ENCODE measurements at places on chromosomes 5 and 9.

DNA sequence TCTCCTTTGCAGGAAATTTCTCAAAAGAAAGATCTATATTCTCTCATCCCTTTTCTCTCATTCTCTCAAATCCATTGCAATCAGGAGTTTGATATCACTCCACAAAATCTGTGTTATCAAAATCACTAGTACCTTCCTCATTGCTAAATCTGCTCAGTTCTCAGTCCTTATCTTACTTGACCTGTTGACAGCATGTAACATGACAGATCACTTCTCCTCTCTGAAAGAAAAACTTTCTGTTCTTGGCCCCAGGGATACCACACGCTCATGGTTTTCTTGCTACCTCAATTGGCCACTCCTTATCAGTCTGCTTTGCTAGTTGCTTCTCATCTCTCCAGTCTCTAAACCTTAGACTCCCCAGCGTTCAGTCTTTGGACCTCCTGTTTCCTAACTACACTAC is 22.1 kb downstream of the SRP19 start:
- DNase-seq = no peak

- DNase-seq = no peak
Measured at GRCh38 chr5:81718300-81718699, 32.6 kb downstream of the SSBP2 start.

GRCh38 chr5:61534481-61535267 is 202.6 kb downstream of the ZSWIM6 start:
- no peak for DNase-seq

GRCh38 chr5:55564721-55565120 is 30.0 kb upstream of the PLPP1 start:
- DNase-seq = no peak

DNA sequence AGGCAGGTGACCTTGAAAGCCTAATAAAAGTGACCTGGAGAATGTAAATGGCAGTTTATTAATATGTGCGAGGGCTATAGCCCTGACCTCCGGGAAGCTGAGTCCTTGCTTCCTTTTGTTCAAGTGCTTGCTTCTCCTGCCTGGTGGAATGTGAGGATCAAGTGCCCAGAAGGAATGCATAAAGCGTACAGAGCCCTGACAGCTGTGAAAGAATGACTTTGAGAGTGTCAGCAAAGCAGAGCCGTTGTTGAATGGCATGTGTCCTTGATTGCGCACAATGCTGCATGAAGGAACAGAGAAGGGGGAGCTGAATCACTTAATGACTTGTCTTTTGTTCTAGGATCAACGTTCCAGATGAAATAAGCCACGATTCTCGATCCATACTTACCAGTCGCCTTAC is 133.0 kb downstream of the SLF1 start:
- DNase-seq = no peak

DNA sequence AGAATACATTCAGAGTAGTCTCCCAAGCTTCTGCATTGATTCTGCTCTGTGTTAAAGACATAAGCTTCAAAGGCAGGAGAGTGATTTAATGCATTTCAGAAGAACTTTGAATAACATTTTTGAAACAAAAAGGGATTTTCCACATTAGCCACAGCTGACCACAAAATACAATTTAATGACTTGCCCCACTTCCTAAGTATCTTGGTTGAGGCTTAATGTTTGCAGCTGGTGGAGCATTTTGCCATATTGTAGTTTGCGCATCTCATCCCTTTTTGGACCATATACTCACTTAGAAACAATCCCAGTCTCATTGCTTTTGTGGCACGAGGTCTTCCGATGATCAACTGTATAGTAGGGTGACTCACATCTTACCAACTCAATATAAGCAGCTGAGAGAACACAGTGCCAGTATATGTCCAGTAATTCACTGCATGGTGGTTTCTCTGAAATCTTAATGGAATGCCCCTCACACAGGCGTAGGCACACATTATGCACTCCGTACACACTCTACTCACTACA is 455.8 kb upstream of the PTGER4 start:
- peak; percentile 55 for DNase-seq

GRCh38 chr9:129560881-129561306 is 60.0 kb downstream of the C9orf50 start:
- DNase-seq = no peak

GRCh38 chr5:26295541-26295940 is 742.8 kb downstream of the CDH9 start:
- DNase-seq = no peak

- DNase-seq = no peak
Measured at GRCh38 chr5:56269216-56269927, 36.2 kb upstream of the ANKRD55 start.

DNA sequence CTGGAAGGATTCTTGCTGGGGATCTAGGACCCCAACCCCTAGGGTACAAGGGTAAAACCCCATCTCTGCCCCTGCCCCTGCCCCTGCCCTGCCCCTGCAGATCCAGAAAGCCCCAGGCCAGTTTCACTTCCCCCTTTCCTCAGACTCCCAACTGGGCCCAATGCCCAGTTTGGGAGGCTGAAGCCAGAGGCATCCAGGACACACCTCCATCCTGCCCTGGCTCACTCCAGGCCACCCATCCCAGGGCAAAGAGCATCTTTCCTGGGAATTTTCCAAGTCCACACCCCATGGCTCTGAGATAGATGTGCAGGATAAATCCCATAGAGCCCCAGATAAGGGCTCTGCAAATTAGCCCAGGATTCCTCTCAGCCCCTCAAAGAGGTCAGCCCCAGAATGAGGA is 17.4 kb downstream of the CNTFR start:
- no peak for DNase-seq

GRCh38 chr5:127561254-127561653 is 43.8 kb downstream of the PRRC1 start:
- peak; percentile 42 for DNase-seq

DNA sequence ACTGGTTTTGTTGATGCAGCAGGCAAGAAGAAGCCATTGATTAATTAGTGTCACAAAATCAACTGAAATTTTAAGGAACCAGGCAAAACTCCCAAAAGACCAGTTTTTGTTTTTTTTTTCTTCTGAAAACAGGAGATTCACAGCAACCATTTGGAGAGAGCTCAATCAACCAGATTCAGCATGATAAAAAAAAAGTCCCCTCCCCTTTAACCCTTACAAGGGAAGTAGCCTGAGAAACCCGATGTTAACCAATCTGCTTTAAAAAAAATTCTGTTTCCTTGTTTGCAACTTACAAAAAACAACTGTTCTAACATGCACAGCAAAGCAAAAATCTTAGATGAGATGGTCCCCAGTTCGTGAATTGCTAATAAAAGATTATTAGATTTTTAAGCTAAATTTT is 59.7 kb downstream of the HMHB1 start:
- no peak for DNase-seq

GRCh38 chr5:137802282-137803210 is 48.4 kb upstream of the HNRNPA0 start:
- no peak for DNase-seq

DNA sequence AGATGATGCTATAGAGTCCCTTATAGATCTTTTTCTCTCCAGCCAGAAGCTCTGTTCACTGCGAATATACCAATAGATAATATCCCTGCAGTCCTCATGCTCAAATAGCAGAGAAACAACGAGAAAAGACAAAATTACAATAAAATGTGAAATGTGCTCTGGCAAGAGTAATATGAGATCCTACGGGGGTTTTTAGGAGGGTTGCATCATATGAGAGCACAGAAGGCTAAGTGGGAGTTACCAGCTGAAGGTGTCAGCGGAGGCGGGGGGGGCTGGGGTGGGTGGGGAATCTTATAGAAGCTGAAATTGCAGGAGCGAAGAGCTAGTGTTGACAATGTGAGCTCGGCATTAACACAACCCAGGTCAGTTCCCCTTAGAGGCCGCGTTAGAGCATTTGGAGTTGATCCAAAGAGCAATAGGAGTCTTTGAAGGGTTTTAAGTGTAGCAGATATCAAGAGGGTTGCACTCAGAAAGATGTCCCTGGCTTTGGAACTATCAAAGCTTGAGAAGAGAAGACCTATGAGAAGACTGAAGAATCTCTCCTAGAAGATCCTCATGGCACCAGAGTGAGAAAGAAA is 109.7 kb downstream of the BASP1 start:
- no peak for DNase-seq

- no peak for DNase-seq
Measured at GRCh38 chr9:68804911-68805889, 100.2 kb downstream of the PIP5K1B start.

GRCh38 chr5:3740546-3741373 is 145.1 kb downstream of the IRX1 start:
- no peak for DNase-seq

DNA sequence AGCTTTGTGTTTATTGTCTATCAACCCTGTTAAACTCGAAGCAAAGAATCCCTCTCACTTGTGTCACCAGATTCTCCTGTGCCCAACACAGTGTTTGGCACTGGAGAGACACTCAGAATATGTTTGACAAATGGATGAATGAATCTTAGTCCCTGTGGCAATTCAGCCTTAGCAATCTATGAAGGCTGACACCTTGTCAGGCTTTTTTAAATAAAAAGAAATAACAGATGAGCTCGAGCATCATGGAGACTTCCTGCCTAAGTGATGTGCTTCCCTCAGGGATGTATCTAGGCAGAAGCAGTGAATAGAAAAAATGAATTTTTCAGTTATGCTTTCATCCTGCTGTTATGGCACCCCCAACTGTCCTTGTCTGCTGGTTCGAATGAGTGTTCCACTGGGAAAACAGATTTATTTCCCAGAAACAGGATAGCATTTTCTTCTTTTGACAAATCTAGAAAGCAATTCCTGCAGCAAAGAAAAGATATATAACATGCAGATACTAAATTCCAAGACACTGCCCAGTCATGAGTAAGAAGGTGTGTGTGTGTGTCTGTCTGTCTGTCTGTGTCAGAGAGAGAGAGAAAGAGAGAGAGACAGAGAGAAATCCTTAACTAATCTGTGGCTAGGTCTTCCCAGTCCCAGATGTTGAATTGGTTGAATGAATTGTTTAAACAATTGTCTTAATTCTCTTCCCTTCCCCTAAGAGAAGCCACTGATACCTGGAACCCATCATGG is 16.7 kb downstream of the MAMDC2 start:
- no peak for DNase-seq

DNA sequence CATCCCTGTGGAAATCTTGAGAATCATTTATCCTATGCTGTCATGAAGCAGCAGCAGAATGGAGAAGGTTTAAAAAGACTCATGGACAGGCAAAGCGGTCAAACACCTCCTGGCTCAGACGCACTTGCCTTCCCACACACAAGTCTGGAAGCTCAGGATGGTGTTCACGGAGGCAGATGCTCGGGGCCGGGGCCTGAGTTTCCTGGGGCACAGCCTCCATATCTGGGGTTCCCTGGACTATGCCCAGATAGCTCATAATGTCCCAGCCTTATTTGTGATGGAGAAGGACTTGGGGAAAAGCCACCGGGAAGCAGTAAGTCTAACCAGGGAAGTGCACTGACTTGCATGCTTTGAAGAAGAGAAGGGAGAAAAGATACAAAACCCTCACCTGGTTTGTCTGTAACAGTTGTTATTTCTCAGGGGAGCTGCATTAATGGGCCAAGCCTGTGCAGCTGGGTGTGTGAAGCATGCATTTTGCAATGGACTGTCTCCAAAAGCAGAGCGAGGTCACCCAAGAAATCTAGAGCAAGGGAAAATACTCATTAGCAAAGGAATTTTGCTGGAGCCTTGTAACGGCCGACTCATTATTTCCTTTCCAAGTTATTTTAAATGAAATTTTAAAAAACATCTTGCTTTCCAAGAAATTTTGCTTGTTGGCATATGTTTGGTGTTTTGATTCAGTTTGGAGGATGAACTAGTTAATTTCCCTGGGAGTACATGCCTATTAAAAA is 3.4 kb downstream of the S1PR3 start:
- DNase-seq = no peak

- no peak for DNase-seq
Measured at GRCh38 chr5:75169516-75169915, 67.2 kb downstream of the ANKRD31 start.

DNA sequence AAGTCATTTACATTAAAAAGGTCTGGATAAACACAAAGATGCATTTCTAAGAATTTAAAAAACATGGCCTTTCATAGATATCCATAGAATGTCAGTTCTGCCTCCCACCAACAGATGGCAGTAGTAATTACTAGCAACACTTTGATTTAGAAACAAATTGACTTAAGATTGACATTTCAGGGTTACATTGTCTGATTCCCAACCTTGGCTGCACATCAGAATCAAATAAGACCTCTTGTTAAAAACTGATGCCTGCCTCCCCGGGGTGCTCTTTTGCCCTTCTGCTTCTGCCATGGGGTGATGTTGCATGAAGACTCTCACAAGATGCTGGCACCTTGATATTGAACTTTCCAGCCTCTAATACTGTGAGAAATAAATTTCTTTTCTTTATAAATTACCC is 146.2 kb upstream of the GPR151 start:
- no peak for DNase-seq

GRCh38 chr9:126607731-126608130 is 6.0 kb upstream of the LMX1B start:
- DNase-seq = no peak

DNA sequence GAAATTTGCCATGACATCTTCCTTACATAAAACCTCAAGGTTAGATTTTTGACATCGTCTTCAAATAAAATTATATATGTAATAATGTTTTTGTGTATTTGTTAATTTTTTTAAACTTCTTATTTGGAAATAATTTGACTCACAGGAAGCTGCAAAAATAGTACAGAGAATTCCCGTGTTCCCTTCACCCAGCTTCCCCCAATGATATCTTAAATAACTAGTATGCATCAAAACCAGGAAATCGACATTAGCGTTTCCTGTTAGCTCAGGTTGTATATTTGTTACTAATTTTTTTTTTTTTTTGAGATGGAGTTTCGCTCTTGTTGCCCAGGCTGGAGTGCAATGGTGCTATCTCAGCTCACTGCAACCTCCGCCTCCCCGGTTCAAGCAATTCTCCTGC is 86.3 kb upstream of the SPRY4 start:
- no peak for DNase-seq

DNA sequence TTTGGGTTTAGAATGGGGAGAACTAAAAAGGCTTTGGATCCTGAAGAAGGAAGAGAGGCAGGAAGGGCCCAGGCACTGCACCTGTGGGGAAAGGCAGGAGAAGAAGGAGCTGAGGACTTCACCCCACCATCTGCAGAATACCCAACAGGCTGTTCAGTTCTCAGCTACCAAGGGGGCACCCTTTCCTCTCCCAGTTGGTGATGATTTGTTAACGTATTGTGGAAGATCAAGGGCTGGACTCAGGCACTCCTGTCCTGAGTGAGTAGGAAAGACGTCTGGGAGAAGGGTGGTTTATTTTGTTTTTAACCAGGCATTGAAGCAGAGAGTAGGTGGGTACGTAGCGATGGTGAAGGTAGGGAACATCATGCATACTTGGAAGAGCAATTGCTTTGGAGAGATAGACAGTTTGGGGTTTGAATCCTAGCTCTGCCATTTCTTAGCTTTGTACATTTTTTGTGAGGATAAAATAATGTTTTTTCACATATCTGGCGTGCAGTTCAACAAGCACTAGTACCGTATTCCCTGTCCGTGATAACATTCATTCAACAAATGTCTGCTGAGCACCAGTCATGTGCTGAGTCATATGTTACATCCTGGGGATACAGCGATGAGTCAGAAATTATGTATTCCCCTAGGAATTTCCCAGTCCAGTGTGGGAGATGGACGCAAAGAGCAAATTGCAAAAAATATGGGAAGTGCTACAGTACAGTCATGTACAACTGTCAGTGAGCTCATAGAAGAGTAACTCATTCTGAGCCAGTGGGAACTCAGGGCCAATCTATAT is 2.1 kb downstream of the MSANTD3 start:
- DNase-seq = peak; percentile 99
